ENCODE measurements at places on chromosomes 11 and 22. TPM values are rescaled to one million over a fixed set of nuclear protein-coding genes. Genes with fewer than 3 reads are reported as not detected.

Gene MUC6
- total RNA-seq = not detected

Gene RHOD
- 12.4 TPM for total RNA-seq

DNA sequence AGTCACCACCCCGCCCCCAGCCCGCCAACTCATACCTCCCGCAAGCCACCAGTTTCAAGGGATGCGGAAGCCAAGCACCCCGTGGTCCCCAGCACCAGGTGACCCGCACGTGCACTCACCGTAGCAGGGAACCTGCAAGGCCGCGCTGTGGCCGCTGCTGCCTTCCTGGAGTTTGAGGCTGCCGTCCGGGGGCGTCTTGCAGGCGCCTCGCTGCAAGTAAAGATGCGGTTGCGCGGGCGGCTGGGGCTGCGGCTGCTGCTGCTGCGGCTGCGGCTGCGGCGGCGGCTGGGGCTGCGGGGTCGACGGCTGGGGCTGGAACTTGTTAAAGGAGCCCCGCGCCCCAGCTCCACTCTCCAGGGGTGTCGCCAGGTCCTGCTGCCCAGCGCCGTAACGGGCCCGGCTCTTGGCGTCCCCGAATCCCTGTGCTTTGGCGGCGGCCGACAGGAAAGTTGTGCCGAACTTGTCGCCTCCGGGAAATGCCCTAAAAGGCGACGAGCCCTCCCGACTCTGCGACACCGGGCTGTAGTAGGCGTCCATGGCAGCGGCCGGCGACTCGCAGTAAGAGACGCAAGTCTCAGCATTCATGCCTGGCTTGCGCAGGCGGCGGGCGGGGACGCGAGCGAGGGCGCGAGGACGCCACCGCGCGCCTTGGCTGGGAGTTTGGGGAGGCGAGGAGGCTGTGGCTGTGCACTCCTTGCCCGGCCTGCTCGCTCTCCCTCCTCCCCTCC lies at the start of gene ALX4:
Gene ALX4 (minus strand): TSS at position 662 of the 728 bp plus-strand sequence. CDS start 77 bp downstream, at position 585.
- ATAC-seq = peak; percentile 49

DNA sequence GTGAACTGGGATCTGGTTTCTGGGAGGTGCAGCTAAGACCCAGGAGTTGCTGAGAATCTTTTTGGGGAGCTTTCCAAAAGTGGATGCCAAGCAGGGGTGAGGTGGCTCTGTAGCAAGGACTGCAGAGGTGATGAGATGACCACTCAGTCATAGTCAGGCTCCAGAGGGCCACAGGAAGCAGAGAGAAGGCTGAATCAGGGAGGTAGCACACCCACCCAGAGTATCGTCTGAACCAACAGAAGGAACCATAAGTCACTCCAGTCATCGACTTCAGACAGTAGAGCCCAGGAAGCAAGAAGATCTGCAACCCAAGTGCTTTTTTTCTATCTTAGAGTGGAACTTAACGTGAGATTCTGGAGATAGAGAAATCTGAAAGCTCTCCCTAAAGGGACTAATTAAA lies 335.7 kb upstream of the MPPED2 start:
- no peak for ATAC-seq

DNA sequence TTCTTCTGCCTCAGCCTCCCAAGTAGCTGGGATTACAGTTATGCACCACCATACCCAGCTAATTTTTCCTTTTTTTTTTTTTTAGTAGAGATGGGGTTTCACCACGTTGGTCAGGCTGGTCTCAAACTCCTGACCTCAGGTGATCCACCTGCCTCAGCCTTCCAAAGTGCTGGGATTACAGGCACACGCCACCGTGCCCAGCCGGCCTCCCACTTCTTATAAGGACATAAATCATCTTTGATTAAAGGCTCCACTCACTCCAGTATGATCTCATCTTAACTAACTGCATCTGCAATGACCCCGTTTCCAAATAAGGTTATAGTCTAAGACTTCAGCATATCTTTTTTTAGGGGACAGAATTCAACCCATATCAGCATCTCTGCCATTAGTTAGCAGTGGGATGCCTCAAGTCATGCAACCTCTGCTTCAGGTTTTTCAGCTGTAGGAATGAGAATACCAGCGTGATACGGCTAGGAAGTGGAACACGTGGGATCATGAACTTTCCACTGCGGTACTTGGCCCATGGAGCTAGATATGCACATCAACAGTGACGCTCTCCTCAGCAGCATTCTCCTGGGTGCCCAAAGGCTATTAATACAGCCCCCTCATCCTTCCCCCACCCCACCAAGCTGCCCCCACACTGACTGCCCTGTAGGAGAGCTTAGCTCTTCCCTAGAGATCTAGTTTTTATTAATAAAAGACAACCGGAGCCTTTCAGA lies 41.4 kb downstream of the MCHR1 start:
- no peak for ATAC-seq

DNA sequence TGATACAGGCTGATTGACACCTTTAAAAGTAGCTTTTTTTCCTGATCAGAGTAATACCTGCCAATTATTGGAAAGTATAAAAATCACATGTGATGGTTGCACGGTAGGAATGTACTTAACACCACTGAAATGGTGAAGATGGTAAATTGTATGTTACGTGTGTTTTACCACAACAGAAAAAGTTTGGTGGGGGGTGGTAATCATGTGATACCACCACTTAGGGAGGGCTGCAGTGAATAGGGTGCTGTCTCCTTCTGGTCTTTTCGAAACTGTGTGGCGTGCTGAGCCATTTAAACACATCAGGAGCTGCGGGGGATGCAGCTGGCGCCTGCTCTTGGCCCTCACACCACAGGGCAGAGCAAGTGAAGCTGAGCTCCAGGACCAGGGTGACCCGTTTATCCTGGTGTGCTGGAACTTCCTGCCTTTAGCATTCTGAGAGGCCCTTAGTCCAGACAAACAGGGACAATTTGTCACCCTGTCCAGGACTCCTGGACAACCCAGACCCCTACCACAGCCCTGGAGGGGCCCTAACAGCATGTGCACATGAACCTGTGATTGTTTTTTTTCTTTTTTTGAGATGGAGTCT lies 2.6 kb downstream of the SYNGR1 start:
- ATAC-seq = no peak

DNA sequence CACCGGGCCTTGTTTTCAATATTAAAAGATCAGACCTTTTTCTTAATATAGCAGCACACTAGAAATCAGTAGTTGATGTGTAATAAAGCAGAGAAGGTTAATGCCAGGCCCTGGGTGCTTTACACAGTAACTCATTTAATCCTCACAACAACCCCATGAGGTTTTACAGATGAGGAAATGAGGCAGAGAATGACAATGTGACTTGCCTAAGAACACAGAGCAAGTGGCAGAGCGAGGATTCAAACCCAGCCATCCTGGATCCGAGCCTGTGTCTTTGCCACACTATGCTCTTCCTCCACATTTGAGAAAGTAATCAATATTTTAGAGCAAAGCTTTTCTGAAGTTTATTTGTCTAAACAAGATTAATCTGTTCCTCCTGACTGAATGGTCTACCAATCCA lies 7.2 kb downstream of the JAML start:
- ATAC-seq = no peak

DNA sequence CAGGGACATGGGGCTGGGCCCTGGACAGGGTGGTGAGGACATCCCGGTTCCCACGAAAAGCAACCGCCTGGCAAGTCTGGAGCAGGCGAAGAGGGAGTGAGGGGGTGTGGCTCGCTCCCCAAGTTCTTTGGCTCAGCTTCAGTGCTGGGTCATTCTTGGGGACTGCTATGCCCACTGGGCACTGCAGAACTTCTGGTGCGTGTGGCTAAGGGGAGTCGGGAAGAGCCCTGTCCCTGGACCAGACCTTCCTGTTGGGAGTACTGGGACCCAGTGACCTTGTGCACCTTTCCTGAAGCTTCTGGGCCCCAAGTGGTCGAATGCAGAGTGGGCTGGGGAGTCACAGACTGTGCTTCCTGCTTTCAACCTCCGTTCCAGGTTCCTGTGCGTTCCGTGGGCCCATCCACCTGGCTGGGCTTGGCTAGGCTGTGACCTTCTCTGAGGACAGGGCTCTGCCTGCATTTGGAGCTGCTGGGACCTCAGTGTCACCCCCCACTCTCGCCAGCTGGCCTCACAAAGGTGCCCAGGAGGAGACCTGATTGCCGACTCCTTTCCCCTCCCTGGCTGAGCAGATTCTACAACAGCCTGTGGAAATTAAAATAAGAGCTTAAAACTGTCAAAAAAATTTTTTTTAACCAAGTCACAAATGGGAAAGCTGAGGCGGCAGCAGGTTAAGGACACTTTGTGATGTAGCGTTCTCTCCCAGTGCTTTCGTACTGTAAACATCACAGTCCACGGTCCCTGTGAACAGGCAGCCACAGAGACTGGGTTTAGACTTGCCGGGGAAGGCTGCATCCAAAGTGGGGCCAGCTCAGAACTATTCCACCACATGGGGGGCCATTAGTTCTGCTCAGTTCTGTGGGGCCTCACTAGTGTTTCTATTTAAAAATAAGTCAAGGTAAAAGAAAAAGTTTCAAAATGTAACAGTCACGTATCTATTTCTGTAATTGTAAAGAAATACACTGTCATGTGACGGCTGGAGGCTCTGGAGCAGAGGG lies 63.8 kb upstream of the WNT7B start:
- no peak for ATAC-seq

DNA sequence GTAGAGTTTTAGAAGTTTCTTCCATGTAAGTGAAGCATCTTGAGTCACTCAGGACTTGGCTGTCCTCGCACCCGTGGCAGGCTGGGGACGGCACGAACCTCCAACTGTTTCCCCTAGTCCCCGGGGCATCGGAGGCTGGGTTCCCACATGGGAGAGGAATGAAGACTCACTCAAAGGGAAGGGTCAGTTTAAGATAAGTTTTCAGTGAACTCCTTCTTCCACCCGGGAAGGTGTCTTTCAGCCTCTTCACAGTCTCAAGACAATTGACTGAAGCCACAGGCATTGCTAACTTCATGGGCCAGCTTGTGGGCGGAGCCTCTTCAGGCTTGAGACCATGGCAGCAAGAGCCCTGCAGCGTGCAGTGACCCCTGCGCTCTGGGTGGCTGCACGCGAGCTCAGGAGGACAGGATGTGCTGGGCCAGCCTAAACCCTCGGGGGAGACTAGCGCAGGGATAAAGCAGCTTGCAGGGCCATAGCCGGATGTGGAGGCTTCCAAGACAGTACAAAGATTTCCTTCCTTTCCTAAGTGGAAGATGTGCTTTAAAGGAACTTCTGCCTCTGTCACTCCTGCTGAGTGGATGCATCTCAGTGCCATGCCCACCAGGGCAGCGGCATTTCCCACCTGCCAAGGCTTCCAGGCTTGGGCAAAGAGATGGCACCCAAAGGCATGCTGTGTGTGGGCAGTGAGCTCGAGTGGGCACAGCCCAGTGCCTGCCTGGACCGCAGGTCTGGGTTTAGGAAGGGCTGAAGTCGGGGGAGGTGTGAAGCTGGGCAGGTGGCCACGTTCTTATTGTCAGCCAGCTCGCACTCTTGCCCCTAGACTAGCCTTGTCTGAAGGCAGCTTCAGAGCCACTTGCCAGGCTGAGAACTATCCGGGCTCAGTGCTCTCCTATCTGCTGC lies 32.9 kb downstream of the PPIL2 start:
- ATAC-seq = peak; percentile 55

DNA sequence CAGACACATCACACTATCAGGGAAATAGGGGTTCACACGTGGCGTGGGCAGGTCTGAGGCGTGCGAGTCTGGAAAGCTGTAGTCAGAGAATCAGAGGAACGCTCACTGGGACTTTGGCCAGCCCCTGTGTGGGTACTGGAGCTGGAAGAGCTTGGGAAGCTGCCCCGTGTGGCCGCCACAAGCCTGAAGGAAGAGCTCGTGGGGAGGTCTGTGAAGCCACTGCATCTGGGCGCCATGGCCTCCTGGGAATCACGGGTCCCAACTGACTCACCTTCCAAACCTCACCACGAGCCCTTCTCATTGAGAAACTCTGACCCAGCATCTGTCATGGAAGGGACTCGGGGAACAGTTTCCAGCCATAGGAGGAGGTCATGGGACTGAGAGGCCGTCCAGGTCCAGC lies 5.9 kb upstream of the MRGPRF start:
- peak; percentile 55 for ATAC-seq

Measured in gastroesophageal sphincter (tissue), 4 donors.